ENCODE measurements at places on chromosomes 5 and 9.

DNA sequence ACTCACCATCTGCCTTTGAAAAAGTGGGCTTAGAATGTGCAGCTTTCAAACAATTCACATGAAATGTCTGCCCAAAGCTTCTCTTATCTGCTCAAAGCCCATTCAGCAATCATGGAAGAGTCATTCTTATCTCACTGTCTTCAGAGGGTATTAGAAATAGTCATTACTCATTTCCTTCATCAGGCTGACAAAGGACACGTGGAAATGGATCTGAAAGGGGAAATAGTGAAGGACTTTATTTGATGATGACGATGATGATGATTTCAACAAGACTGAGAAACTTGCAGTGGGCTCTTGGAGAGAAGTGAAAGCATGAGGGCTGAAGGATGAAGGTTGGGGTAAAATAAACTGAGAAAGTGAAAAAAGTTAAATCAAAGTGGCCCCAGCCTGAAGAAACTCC is 194.3 kb downstream of the SMARCA2 start:
- DNase-seq: no peak

DNA sequence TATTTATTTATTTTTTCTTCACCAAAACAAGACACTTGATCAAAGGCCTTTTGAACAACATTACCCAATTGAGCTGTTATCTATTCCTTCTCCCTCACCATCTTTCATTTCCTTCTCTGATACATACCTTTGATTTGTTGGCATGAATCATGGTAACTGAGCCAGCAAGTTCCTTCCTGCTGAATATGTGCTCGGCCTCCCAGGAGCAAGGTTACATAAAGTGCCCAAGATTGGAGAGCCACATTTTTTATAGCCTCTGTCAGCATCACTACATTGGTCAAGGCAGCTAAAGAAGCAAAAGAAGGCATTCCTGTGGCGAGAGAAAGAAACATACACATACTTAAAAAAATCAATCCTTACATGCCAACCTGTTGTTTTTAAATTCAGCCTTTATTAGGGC is 369.6 kb downstream of the CYLC2 start:
- no peak for DNase-seq

DNA sequence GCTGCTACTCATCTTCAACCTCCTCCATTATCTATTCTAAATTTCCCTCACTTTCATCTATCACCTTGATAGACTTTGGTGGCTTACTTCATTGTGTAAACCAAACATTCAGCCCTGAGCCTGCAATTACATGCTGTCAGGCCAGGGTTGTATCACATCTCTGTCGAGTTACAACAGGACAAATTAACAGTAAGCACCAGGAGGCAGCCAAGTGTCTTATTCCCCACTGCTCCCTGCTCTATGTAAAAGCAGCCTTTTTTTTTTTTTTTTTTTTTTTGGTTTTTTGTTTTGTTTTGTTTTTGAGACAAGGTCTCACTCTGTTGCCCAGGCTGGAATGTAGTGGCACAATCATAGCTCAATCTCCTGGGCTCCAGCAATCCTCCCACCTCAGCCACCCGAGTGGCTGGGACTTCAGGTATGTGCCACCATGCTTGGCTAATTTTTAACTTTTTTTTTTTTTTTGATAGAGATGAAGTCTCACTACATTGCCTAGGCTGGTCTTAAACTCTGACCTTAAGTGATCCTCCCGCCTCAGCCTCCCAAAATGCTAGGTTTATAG is 15.2 kb upstream of the ZCCHC9 start:
- DNase-seq: no peak

DNA sequence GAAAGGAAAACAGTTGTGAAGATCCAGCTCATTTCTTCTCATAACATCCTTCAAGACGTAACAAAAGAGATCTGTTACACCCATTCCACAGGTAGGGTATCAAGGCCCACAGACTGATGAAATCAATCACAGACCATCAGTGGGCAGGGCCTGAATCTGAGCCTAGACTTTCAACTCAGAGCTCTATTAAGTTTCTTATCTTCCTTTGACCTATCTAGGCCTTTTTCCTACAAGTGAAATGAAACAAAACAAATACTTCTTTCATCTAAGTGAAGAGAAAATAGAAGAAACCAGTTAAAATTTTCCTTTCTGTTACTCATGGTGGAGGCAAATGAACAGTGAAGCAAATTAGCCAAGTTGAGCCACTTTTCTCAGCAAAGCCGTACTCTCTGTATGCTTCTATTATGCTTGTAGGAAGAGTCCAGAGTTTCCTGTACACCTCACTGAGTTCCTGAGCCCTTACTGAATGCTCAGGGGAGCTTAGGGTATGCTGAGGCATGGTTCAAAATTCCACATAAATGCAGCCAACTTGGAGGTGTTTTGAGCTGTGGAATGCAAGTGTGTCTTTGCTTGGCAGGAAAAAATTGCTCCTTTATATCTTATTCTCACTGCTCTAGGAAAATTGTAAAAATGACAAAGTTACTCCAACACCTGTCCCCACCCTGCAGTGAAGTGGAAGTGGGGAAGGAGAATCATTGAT is 91.9 kb downstream of the FEM1C start:
- no peak for DNase-seq

DNA sequence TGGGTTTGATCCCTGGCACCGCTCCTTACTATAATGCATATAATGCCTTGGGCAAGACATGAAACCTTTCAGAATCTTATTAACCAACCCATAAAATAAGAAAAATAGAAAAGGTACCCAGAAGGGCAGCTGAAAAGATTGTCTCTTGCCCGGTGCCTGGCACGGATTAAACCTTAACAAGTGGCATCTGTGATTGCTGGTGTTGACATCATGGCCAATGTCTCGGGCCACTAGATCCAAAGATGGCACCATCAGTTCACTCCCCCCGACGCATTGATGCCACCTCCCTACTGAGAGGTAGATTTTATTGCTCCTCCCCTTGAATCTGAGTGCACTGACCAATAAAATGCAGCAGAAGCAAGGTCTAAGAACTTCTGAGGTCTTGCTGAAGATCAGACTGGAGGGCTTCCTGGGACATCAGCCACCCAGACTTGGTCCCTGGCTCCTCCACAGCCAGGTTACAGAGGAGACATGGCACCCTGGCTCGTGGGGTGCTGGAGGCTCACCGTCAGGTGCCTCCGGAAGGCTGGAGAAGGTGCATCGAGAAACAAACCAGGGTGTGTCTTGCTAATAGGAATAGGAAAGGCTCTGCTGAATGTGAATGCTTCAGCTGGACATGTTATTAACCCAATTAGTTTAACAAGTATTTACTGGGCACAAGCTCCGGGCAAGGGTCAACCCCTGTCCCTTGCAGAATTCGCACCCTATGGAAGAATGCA is 80.0 kb upstream of the COL5A1 start:
- no peak for DNase-seq

DNA sequence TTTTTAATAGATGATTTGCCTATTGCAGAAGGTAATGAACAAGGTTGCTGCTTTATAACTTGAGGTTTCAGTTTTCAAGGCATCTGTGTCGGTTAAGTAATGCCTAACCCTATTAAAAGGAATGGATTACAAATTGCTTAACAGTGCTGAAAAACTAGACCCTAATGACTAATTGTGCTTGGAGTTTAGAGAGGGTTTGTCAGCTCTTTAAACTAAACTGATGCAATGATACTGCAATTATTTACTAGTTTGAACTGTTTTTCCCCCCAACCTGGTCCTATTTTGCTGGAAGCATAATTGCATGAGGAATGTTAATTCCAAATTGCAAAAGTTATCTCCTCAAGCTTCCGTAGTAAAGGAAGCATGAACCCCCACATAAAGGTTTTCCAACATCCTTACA is 39.3 kb upstream of the TLX3 start:
- no peak for DNase-seq

DNA sequence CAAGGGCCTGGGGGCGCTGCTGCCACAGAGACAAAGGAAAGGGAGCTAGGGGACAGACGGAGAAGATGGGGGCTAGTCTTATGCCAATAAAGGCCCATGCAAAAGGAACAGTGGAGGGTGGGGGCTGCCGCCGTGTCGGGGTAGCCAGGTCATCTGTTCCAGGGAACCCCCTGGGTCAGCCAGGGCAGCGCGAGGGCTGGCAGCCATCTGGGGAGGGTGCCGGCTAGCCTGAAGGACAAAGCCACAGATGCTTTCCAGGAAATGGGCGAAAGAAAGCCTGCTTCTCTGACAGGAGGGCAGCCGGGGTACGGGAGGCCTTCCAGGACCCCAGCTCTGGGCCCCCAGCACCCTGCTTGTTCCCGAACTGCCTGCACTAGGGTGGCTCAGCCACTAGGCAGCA is 1.6 kb upstream of the CARD9 start:
- no peak for DNase-seq

GRCh38 chr9:70502690-70503089 is 88.2 kb upstream of the KLF9 start:
- no peak for DNase-seq

DNA sequence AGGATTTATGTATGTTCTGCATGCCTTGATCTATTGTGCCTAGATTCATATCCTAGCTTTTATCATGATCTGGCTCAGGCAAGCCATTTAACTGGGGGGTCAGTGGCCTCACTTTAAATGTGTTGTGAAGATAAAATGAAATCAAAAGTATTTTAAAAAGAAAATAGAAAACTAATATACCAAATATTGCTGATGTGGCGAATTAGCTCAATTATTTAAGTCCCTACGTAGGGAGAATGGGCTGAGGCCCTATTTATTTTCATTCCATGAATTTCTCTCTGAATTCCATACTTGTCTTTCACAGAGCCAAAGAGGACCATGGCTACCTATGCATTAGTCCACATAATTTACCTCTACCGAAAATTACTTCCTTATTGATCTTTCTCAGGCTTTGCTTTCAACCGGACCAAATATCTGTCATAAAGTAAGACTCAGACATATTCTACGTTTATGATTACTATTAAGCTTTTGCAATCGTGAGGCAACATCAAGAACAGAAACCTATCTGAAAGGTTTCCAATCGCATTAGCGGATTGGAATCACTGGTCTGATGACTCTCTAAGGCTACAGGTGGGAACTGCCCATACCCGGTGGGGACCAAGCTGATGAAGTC is 1.7 kb downstream of the MBLAC2 start:
- DNase-seq: no peak

GRCh38 chr5:160445132-160445531 is 23.5 kb downstream of the PTTG1 start:
- no peak for DNase-seq

DNA sequence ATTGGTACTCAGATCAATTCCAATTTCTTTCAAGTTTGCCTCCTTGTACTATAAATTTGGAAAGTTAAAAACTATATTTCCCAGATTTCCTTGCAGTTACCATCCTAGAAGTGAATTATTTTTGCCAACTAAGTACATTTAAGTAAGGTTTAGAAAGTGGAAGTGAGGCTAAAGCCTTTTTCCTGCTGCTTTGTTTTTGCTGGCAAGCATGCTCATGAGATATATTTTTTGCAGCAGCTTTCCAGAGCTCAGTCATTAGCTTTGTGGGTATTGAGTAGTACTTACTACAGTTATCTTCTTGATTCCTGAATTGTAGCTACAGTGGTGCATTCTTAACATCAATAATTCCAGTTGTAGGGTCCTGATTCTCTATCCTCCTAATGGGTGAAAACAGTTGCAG is 3.5 kb upstream of the BTF3 start:
- no peak for DNase-seq

- DNase-seq: no peak
Measured at GRCh38 chr5:1724822-1725602, 74.6 kb downstream of the MRPL36 start.

DNA sequence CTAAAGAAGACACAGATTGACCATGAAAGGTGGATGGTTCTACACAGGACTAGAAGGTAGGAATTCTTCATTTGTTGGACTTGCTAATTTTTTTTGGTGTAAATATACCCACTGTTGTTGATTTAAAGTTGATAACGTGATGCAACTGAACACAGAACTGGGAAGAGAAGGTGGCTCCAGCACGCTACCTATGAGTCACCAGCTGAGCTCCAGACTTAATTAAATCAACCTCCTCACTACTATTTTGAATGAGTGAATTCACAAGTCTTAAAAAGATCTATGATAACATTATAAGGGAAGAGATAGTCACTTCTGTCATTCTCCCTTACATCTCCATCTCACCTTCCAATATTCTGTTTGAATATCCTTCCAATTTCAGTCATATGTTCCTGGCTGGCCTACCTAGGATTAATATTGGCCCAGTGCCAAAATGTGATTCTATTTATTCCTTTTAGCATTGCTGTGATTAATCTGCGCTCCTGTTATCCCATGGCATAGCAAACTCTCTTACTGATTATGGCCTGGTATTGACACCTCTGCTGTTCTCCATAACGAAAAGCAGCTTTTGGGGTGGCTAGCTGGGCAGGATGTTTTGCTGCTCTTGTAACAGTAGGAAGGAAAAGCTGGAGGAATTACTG is 135.9 kb upstream of the CCDC152 start:
- DNase-seq: peak; percentile 34

- DNase-seq: no peak
Measured at GRCh38 chr5:180007582-180007981, 64.0 kb downstream of the RNF130 start.

DNA sequence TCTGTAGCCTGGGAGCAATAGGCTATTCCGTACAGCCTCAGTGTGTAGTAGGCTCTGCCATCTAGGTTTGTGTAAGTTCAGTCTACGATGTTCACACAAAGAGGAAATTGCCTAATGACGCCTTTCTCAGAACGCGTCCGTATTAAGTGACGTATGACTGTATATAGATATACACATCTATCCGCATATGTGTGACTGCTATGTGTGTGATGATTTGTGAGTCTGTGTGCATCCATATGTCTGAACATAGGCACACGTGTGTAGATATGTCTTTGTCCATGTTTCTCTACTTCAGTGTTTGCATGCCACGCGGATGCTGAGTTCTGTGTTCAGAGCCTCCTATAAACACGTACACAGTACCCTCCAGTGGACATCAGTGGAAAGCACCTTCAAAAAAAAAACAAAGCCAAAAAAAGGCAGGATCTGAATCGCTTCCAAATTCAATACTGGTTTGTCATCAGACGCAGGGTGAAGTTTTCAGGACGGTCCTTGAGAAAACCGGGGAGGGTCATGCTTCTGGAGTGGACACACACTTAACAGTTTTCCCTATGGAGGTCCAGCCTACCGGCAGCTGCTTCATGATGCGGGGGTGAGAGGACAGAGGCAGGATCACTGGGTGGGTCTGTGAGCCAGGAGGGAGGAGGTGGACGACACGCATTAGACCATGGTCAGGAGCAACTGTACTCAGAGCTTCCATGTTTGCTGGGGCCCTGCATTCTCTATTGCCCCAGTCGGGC is 29.5 kb upstream of the ALDH1B1 start:
- peak; percentile 14 for DNase-seq

- no peak for DNase-seq
Measured at GRCh38 chr9:123347289-123348060, 8.5 kb upstream of the CRB2 start.

DNA sequence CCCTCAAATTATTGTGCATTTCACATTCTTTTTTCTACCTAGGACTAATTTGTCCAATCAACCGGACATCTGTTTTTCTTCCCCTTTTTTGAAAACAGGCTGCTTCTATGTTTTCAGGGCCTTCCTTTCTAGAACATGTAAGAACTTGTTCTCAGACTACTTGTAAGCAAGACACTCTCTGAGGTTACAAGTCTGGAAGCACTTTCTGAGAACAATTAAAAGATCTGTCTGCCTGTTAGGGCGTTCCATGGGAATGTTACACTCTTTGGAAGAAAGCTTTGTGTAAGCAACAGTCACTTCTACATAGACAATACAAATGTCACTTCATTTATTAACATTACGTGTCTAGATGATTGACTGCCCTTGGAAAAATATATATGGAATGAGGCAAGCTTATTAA is 50.9 kb upstream of the HSPB3 start:
- no peak for DNase-seq

Data from caudate nucleus (tissue), 63 donors.